ENCODE measurements at places on chromosomes 12 and 14. TPM values are rescaled to one million over a fixed set of nuclear protein-coding genes. Genes with fewer than 3 reads are reported as not detected.

LRIG3 gene
- 4.3 TPM for total RNA-seq

SYNDIG1L gene
- 0.22 TPM for total RNA-seq

TBX5 gene
- total RNA-seq: 73.5 TPM

CSRP2 gene
- 54.1 TPM for total RNA-seq

GRCh38 chr12:59548930-59549329 lies 46.9 kb upstream of the SLC16A7 start:
- DNase-seq: no peak

DNA sequence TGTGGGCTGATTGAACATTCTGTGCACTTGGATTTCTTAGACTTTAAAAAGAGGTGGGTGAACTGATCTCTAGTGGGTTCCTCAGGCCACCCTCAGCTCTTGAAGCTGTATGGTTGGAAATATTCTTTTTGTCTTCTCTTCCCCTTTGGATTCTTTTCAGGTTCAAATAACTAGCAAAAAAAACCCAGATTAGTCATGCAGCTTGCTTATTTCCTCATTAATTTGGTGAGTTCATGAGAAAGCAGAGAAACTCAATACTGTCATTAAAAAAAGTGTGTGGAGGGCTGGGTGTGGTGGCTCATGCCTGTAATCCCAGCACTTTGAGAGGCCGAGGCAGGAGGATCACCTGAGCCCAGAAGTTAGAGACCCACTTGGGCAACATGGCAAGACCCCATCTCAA lies 183.4 kb downstream of the ESR2 start:
- DNase-seq: no peak

DNA sequence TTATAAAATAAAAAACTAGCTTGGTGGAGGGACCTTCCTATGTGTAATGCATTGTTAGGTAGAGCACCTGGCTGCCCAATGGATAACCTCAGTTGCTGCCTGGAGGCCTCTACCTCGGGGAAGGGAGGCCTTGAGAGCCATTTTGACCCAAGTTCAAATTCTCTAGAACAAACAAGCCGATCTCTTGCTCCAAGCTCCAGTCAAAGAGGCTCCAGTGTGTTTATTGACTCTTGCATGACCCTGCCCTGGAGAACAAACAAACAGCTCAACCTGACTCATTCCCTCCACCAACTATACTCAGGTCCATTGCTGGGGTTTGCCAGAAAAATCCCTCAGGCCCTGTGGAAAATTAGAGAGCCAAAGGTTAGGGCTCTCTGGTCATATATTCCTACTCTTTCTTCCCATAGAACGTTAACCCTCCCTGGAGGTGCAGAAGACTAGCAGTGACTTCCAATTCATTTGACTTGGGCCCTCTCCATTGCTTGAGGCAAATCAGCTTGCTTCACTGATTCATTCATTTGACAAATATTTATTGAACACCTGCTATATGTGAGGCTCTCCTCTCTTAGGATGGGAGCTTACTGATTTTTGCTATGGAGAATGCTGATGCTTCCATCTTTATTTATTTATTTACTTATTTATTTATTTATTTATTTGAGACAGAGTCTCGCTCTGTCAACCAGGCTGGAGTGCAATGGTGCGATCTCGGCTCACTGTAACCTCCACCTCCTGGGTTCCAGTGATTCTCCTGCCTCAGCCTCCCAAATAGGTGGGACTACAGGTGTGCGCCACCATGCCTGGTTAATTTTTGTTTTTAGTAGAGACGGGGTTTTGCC lies 73.7 kb upstream of the CISTR start:
- DNase-seq: no peak

DNA sequence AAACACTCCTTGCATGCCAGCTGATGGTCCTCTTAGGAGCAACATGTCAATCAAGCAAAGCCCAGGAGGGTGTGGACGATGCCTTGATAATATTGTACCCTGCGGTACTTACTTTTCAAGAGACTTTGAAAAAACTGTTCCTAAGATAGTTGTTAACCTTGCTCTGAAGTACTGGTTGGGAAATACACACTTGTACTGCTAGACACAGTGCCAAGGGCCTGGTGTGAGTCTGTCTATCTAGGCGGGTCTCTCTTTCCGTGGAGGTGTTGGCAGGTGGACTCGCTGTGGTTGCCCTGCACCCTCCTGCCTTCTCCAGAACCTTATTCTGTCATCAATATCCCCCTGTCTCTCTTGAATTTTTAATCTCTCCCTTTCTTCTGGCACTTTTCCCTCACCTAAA lies 189.4 kb downstream of the NRXN3 start:
- no peak for DNase-seq

- DNase-seq: peak; percentile 48
Measured at GRCh38 chr14:54627540-54628363, 60.8 kb downstream of the SAMD4A start.

DNA sequence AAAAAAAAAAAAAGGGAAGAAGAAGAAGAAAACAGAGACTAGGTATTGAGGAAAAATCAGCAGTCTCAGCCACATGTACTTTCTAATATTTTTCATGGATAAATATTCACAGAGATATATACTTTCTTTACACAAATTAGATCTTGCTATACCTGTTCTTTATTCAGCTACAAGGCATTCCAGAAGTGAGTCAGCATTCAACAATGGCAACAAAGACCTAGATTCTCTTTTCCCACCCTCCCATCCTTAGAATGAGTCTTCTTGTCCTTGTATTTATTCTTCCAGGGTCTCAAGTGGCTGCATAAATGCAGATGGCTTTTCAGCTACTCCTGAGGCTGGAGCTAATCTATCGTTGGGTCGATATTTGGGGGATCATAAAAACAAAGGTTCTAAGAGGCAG lies 93.0 kb downstream of the NT5DC3 start:
- no peak for DNase-seq

GRCh38 chr14:52683985-52684520 lies 11.3 kb downstream of the ERO1A start:
- DNase-seq: no peak
